ENCODE measurements at places on chromosomes 11 and 22. TPM values are rescaled to one million over a fixed set of nuclear protein-coding genes. Genes with fewer than 3 reads are reported as not detected.

DNA sequence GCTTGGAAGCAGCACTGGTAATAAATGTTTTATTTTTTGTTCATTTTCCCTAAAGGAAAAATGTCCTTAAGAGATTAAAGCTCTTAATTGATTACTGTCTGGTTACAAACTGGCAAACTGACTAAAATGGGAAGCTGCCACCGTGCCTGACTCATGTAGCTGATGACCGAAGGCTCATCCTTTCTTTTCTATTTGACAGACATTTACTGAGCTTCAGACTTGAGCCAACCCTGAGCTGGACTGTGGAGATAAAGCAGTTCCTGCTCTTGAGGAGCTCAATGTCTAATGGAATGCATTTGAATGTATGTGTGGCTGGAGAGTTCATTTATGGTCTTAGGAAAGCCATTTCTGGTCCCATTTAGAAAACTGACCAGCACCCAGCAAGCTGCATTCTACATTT is 91.3 kb downstream of the RNF169 start:
- H3K4me1 ChIP-seq, result peaks cover 3% of the 10 kb centered on the region
- no peaks in the 10 kb centered on the region for H3K27me3 ChIP-seq
- no peak overlapping the region for H3K4me3 ChIP-seq
- H3K36me3 ChIP-seq, result peaks cover 89% of the 10 kb centered on the region
- H3K27ac ChIP-seq, result peak overlapping the region; percentile 36
- peak; percentile 29 for DNase-seq

- no peak overlapping the region for H3K4me3 ChIP-seq
- no peak for DNase-seq
- H3K27me3 ChIP-seq, result no peaks in the 10 kb centered on the region
- H3K27ac ChIP-seq, result no peak overlapping the region
Measured at GRCh38 chr22:35426801-35427140, 26.8 kb downstream of the MCM5 start.

Gene KRTAP5-9
- total RNA-seq, result not detected

GRCh38 chr11:104700609-104701008 is 197.7 kb downstream of the CASP12 start:
- no peaks in the 10 kb centered on the region for H3K36me3 ChIP-seq
- H3K4me3 ChIP-seq, result no peak overlapping the region
- DNase-seq, result no peak

- H3K27ac ChIP-seq, result no peak overlapping the region
- no peak for DNase-seq
- no peaks in the 10 kb centered on the region for H3K36me3 ChIP-seq
- no peak overlapping the region for H3K4me3 ChIP-seq
Measured at GRCh38 chr11:87198266-87198881, 160.6 kb downstream of the TMEM135 start.

GRCh38 chr22:49686495-49687219 is 141.0 kb downstream of the BRD1 start:
- no peak for DNase-seq
- no peaks in the 10 kb centered on the region for H3K4me1 ChIP-seq
- peaks cover 22% of the 10 kb centered on the region for H3K27me3 ChIP-seq
- no peak overlapping the region for H3K4me3 ChIP-seq
- H3K36me3 ChIP-seq, result no peaks in the 10 kb centered on the region

- no peak overlapping the region for H3K27ac ChIP-seq
- no peaks in the 10 kb centered on the region for H3K27me3 ChIP-seq
- H3K36me3 ChIP-seq, result peaks cover 69% of the 10 kb centered on the region
Measured at GRCh38 chr11:69666752-69667536, 8.2 kb downstream of the LTO1 start.

DNA sequence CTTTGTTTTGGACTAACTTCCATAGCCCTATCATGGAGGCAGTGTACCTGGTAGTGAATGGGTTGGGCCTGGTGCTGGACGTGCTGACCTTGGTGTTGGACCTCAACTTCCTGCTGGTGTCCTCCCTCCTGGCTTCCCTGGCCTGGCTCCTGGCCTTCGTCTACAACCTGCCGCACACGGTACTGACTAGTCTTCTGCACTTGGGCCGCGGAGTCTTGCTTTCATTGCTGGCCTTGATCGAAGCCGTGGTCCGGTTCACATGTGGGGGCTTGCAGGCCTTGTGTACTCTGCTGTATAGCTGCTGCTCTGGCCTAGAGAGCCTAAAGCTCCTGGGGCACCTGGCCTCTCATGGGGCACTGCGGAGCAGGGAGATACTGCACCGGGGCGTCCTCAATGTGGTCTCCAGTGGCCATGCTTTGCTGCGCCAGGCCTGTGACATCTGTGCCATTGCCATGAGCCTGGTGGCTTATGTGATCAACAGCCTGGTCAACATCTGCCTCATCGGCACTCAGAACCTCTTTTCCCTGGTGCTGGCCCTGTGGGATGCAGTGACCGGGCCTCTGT is 846 bp downstream of the RNF26 start:
- DNase-seq, result no peak
- peaks cover 23% of the 10 kb centered on the region for H3K4me1 ChIP-seq
- no peaks in the 10 kb centered on the region for H3K27me3 ChIP-seq

Gene MRGPRF
- total RNA-seq, result not detected

Gene HBG1
- 3,343 TPM for total RNA-seq

- no peak overlapping the region for H3K27ac ChIP-seq
- no peak for DNase-seq
- no peak overlapping the region for H3K4me3 ChIP-seq
- peaks cover 5% of the 10 kb centered on the region for H3K27me3 ChIP-seq
Measured at GRCh38 chr11:2824851-2825250, 60.7 kb downstream of the CDKN1C start.

DNA sequence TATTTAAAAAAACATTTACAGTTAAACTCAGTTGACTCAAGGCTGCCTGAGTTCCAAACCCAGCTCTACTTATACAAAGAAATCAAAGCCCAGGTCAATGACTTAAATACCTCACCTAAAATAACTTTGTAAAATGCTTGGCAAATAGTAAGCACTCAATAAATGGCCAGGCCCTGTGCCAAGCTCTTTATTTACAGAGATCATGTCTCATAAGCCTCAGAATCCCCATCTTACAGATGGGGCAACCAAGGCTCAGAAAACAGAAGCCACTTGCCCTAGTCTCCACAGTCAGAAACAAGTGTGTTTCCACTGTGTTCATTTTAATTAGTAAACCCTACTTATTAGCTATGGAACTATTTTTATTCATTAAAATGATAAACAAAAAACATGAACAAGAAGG is 30.5 kb upstream of the TTC28 start:
- H3K27me3 ChIP-seq, result no peaks in the 10 kb centered on the region
- no peak overlapping the region for H3K27ac ChIP-seq
- no peaks in the 10 kb centered on the region for H3K4me1 ChIP-seq
- no peak overlapping the region for H3K4me3 ChIP-seq

All from K562 (cell line).